Right ventricle myocardium superior (tissue), 1 donor: ENCODE measurements at places on chromosomes 3 and 15. TPM values are rescaled to one million over a fixed set of nuclear protein-coding genes. Genes with fewer than 3 reads are reported as not detected.

CCDC13 gene
- total RNA-seq: 0.24 TPM

DNA sequence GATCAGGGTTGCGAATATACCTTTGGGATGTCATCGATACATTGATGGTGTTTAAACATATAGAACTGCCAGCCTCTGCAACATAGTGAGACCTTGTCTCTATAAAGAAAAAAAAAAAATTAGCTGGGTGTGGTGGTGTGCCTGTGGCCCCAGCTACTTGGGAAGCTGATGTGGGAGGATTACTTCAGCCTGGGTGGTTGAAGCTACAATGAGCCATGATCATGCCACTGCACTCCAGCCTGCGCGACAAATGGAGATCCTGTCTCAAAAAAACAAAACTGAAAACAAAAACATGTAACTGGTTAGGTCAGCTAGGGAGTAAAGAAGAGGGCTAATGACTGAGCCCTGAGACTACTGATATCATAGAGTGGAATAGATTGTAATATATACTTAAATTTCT, 30.7 kb upstream of the MGA start:
- no peak for DNase-seq

GRCh38 chr3:148998715-148999423, 7.5 kb downstream of the GYG1 start:
- no peak for DNase-seq

- no peak for DNase-seq
Measured at GRCh38 chr3:197432384-197433127, 123.2 kb downstream of the BDH1 start.

ISLR2 gene
- 2.7 TPM for total RNA-seq
